Right ventricle myocardium inferior (tissue), 1 donor: ENCODE measurements at places on chromosomes 6 and 20. TPM values are rescaled to one million over a fixed set of nuclear protein-coding genes. Genes with fewer than 3 reads are reported as not detected.
A peak's percentile ranks its signal among the peaks of the same experiment; 100 is the strongest.

Gene PACRG
- total RNA-seq, result 7.9 TPM

Gene AKAP7
- total RNA-seq, result 11.1 TPM

Gene SIRPD
- not detected for total RNA-seq

Gene BFSP1
- 0.57 TPM for total RNA-seq

Gene RPP40
- 4.2 TPM for total RNA-seq

Gene HEY2
- total RNA-seq, result 57.5 TPM

DNA sequence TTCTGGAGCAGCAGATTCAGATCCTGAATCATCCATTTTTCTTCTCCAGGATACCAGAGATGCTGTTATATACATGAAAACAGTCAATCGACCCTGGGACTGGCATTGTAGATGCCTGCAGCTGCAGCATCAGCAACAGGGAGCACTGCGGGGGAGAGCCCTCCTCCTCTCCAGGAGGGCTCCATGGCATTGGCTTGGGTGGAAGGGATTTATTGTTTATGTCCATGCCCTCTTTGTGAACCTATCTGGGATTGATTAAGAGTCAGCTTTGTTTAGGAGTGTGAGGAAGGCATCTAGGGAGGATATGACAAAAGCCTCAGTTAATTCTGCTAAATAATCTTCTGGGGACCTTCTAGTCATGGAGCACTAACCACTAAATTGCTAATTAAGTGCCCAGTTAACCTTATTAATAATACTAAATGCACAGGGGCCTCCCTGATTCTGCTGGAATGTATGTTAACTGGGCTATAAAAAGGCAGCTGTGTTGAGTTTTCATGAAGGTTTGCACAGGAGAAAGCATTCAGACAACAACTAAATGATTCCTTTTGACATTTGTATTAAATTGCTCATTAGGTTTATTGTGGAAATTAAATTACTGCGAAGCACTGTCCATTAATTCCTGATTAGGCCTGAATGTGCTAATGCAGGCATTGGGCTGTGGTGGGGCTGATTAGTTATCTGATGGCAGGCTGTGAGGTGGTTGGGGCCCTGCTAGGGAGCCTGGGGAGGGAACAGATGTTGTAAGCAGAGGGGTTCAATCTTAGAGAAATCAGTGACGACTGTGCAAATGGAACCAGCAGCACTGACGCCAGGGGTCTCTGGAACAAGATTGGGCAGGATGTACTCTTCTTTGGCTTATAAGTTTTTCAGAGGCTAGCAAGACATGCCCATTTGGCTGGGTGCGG lies 57.6 kb downstream of the IMPG1 start:
- DNase-seq, result no peak

- no peak for DNase-seq
These were observed 5.3 kb upstream of the FILIP1 start for GRCh38 chr6:75498862-75499261.

GRCh38 chr6:153207006-153207405 lies 75.9 kb upstream of the RGS17 start:
- DNase-seq, result no peak

DNA sequence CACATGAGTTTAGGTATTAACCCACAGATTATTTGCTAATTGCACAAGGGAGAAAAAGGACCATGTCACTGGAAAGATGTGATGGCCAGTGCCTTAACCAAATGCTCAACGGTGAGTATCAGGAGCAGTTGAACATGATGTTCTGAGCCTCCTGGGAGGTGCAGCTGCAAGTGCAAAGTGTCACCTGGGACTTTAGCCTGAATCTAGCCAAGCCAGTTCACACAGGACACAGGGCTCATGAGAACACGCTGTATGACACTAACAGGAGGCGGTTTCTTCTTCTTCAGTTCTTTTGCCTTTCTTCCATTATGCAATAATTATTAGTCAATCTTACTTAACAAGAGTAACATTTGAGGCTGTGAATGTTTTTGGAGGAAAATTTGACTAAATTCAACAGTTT lies 225.3 kb downstream of the THBS2 start:
- DNase-seq, result no peak

DNA sequence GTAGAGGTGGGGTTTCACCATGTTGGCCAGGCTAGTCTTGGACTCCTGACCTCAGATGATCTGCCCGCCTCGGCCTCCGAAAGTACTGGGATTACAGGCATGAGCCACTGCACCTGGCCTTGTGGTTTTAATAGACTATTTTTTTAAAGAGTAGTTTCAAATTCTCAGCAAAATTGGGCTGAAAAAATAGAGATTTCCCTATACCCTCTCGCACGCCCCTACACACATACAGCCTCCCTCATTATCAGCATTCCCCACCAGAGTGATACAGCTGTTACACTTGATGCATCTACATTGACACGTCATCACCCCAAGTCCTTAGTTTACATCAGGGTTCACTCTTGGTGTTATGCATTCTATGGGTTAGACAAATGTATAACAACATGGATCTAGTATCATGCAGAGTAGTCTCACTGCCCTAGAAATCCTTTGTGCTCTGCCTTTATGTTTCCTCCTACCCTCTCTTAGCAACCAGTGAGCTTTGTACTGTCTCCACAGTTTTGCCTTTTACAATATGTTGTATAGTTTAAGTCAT lies 103.6 kb downstream of the CDYL start:
- no peak for DNase-seq

- no peak for DNase-seq
These were observed 19.1 kb downstream of the TFAP2B start for GRCh38 chr6:50837589-50838445.

DNA sequence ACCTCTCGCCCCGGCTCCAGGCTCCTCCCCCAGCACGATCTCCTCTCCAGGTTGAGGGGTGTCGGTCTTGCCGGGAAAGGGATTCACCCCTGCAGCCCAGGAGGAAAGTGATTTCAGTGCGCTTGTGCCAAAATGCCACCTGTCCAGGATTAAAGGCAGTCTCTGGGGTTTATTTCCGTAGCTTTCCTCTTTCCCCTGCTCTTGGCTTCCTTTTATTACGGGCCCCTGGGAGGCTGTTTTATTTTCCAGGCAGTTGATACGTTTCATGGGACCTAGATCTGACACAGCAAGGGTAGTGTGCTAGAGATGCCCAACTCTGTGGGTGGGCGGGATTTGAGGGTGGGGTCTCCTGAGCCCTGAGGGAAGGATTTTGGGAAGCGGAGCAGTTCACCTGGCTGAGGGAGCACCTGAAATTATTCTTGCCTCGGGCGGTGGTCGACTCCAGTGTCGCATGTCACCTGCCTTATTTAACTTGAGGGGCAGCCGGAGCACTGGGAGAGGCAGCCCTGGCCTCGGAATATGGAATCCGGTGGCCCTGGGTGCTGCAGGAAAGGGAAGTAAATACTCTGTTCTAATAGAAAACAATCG lies 9.5 kb upstream of the NKX2-2 start:
- DNase-seq, result no peak

GRCh38 chr6:54307439-54307910 lies 766 bp upstream of the TINAG start:
- no peak for DNase-seq

- no peak for DNase-seq
These were observed 70.4 kb downstream of the DOK5 start for GRCh38 chr20:54545676-54546358.

GRCh38 chr6:148112851-148113319 lies 229.8 kb upstream of the SASH1 start:
- DNase-seq, result no peak

- DNase-seq, result no peak
These were observed 283.7 kb downstream of the DHX35 start for GRCh38 chr20:39245685-39246311.

DNA sequence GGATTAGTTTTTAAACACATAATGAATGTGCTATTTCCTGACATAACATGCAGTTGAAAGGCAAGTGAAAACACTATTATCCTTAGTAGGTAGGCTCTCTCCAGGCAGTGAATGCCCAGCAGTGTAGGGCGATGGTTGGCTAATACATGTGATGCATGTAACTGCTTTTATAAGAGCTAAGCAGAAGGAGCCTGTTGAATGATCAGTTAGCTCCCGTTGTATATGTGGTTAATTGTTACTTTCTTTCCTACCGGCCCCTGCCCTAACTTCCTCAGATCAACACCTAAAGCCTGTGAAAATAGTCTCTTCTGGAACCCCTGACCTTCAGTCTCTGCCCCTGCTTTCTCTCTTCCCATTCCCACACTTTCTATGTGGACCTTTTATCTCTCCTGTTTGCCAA lies 10.5 kb downstream of the SOX4 start:
- no peak for DNase-seq

DNA sequence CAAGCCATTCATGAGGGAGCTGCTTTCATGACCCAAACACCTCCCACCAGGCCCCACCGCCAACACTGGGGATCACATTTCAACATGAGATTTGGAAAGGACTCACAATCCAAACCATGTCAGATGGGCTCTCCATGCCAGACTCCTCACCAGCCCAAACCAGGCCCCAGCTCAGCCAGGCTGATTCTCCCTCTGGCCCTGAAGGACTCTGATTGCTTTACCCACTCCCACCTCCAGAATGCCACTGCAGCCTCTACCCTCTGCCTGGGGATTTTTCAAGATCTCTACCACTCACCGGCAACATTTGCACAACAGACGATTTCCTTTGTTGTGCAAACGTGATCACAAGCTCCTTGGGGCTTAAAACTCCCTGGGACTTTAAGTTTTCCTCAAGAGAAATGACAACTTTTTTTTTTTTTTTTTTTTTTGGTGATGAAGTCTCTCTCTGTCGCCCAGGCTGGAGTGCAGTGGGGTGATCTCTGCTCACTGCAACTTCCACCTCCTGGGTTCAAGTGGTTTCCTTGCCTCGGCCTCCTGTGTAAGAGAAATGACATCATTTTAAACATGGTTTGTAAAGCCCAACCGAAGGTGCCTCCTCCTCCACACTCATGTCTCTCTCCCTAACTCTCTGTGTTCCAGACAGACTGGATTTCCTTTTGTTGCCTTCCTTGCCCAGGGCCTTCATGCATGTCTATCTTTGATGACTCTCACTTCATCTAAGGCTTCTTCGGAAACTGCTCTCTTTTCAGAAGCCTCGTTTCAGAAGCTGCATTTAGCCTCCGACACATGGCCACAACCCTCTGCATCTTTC lies 147.0 kb downstream of the CDH26 start:
- no peak for DNase-seq

GRCh38 chr20:4555188-4555890 lies 166.4 kb upstream of the PRND start:
- no peak for DNase-seq

GRCh38 chr20:50913690-50914375 lies 17.4 kb downstream of the ADNP start:
- no peak for DNase-seq

DNA sequence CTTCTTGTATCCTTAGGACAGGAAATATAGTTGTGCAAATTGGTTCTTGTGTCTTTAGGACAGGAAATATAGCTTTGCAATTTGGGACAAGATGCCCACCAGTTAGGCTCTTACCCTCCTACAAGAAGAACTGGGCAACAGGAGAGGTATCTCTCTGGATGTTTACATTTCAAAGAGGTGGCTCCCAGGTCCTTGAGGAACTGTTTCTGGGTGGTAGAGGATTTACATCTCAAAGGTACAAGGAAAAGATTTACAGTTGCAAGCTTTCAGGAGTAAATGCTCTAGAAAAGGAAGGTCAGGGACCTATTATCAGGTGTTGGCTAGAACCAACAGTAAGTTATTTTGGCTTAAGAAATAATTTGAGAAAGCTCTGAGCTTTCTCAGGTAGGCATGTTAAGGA lies 19.2 kb downstream of the RNF182 start:
- no peak for DNase-seq

GRCh38 chr6:99933129-99933528 lies 60.9 kb downstream of the MCHR2 start:
- DNase-seq, result no peak

- no peak for DNase-seq
These were observed 13.7 kb downstream of the NEDD9 start for GRCh38 chr6:11218538-11219399.

DNA sequence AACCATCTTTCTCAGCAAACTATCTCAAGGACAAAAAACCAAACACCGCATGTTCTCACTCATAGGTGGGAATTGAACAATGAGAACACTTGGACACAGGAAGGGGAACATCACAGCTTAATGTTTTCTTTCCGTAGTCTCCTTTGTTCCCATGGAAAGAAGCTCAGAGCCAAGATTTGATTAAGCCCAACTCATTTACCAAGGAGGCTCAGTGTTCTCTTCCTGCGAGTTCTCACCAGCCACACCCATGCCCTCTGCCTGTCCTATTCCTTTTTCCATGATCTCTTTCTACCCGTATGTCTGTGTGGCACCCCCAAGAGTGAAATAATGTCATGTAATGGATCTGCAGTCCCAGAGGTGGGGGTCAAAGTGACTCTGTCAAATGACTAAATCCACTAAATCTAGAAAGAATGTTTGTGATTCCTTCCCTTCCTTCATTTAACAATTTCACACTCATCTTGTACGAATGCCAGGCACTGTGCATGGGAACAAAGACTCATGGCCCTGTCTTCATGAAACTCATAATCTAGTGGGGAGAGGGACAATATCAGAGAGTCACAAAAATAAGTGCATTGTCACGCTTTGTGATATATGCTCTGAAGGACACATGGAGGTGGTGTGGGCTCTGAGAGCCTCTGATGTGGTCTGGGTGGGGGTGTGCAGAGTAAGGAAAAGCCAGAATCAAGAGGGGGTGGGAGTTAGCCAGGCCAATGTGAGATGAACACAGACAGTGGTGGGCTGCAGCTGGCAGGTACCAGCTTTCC lies 292.1 kb downstream of the CDC5L start:
- no peak for DNase-seq

DNA sequence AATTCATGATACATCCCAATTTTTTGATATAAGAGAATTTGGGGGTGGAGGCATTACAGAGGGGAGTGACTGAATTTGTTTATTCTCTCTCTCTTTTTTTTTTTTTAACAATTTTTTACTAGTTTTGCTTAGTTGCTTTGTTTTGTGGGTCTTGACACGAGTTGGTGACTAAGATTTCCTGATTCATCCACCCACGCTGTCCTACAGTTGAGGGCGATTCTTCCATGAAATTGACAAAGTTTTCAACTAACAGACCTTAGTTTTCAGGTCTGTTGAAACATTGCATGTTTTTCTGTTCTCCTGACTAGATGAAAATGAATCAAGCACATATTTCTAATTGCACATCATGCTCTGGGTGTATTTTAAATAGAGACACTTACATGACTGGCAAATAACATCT lies 613.8 kb downstream of the TFAP2B start:
- DNase-seq, result no peak

DNA sequence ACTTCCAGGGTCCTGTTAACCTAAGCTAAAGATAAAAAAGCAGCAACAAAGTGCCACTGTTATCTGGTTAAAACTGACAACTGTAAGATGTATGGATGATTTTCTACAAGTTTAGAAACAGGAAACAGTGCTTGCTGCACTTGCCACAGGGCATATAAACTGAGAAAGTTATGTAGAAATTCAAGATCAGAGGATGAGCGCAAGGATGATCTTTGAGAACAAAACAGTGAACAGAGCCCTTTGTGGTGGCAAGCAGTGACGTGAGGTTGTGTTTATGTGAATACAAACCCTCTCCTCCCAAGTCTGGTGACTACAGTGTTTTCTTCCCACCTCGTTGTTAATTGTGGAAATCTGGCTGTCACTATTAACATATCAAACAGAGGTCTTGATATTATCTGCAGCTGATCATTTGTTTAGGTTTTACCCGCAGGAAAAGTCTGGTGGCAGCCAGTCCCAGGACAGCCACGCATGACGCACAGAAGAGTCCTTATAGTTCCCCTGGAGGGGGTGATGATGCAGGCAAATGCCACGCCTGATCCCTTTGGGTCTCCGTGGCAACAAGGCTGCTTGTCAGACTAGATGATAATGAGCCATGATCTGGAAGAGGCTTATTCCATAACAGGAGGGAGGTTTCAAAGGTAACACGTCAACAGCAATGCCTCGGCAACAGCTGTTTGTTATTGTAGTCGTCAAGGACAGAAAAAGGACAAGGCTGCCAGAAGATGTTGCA lies 43.1 kb upstream of the TNFAIP3 start:
- DNase-seq, result peak; percentile 84
